ENCODE measurements at places on chromosomes 3 and 15.

DNA sequence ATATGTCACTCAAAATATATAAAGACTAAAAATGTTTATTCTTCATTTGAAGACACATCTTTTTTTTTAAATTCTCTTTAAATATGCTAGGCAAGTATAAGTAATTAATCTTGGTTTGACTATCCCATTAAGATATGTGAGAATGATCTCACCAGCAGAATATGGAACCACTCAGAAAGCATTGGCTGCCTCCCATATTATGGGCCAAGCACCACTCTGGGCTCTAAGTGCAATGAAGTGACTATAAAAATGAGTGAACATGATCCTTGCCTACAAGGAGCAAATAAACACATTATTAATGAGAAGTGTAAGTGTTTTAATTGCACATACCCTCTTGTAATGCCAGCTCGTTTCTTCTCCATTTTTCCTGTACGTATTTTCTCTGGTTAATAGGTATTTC, 328.5 kb downstream of the NAALADL2 start:
- no peak for DNase-seq

GRCh38 chr3:146184241-146185015, 23.4 kb upstream of the PLOD2 start:
- DNase-seq: no peak

GRCh38 chr3:29346828-29347227, 66.0 kb downstream of the RBMS3 start:
- DNase-seq: no peak

DNA sequence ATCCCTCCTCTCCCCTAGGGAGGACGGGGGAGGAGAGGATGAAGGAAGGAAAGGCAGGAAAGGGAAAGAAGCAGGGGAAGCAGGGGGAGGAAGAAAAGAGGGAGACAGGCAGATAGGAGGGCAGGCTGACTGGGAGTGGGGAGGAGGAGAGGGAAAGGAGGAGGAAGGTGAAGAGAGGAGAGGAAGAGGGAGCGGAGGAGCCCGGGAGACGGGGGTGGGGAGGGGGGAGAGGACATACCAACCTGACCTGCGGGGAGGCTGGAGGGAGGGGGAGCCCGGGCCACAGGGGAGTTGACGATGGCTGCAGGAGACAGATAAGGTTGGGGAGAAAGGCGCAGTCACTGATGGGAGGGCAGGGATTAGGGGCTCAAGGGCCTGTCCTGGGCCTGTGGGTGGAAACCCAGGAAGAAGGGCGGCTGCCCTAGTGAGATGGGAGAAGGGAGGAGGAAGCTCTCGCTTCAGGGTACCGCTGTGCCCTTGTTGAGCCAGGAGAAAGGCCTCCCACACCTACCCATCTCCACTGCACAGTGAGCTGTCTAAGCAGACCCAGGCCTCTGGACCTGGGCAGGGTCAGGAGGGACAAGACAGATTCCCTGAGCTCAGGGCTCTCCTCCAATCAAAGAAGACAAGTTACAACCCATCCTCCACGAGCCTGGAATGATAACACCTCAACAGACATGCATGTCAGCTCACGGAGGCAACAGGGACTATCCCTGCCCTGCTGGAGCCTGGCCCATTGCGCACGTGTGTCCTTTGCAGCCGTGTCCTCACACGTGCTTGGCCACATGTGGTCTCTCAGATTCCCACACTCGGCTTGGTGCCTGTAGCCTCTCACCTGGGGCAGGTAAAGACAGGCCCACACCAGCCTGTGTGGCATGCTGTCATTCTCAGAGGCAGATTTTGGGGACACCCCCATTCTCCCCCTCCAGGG, 27.9 kb downstream of the C3orf18 start:
- DNase-seq: no peak

- no peak for DNase-seq
These were observed 117.6 kb downstream of the CHST2 start for GRCh38 chr3:143237077-143237627.

DNA sequence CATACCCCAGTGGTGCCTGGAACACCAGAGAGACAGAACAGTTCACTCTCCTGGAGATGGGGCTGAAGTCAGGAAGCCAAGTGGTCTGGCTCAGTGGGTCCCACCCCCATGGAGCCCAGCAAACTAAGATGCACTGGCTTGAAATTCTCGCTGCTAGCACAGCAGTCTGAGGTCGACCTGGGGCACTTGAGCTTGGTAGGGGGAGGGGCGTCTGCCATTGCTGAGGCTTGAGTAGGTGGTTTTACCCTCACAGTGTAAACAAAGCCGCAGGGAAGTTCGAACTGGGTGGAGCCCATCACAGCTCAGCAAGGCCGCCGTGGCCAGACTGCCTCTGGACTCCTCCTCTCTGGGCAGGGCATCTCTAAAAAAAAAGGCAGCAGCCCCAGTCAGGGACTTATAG, 272.0 kb downstream of the KLF13 start:
- DNase-seq: no peak

DNA sequence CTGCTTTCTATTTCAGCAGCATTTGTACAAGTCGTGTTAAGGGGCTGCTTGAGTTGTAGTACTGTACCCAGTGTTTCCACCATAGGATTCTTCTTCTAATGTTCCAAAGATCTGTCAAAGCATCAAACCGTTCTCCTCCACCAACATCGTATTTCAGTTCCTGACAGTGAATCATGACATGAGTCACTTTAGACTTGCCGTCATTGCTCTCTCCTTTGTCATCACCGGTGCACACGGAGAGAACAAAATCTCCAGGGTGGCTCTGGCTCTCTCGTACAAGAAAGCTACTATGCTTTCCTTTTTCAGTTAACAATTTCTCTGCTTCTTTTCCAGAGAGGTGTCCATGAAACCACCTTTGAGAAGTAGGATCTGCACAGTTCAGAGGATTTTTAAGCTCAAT, 270.9 kb upstream of the CCDC54 start:
- DNase-seq: no peak

GRCh38 chr3:47578119-47578632, 489 bp downstream of the CSPG5 start:
- peak; percentile 49 for DNase-seq

GRCh38 chr3:192372616-192373015, 354.7 kb downstream of the FGF12 start:
- no peak for DNase-seq
